Posterior cingulate gyrus (tissue), 11 donors: ENCODE measurements at places on chromosomes 3 and 15.

DNA sequence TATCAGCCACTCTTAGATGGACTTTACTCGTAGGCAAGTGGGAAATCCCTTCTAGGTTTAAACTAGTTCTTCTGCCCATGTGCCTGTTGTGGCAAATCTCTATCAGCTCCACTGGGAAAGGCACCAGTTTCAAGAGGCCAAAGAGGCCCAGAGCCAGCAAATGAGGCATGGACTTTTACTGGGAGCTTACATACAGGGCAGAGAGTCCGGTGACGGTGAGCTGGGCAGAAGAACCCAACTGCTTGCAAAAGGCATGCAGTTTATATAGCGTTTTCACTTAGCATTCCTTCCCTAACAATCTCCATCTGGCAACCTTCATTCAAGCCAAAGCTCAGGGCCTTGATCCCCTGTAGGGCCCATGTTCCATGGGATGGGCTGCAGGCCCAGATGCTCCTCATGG is 93.0 kb upstream of the C3orf80 start:
- DNase-seq: no peak

DNA sequence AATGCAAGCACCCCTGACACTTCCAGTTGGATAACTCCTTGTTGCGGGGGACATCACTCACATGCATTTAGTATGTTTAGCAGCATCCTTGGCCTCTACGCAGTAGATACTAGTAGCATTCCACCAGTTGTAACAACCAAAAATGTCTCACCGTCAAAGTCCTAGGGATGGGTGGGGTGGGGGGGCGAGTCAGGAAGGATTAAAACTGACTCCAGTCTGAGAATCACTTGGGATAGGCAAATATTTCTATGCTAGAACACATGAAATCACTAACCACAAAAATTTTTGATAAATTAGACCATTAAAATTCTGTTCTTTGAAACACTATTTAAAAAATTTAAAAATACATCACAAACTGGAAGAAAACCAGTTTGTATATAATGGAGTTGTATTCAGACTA is 18.0 kb downstream of the ICE2 start:
- no peak for DNase-seq

GRCh38 chr3:106593381-106593780 is 724.6 kb upstream of the CBLB start:
- DNase-seq: no peak

DNA sequence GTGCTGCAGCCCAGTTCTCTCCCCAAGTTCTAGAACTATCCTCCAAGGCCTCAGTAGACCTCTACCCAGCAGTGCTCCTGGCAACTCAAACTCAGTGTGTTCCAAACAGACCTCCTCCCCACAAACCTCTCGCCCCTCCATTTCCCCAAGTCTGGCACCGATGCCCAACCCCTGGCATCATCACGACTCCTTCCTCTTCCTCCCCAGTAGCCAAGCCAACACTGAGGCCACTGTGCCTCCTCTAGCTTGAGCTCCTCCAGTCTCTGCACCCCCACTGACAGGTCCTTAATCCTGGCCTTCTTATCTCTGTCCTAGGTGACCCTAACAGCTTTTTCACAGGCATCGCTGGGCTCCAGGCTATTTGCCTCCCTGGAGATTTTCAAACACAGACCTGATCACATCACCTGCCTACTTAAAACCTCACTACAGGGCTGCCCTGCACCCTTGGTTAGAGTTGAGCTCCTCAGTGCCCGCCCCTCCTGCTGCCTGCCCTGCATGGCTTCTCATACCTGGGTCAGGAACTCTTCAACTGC is 6.8 kb downstream of the ARPIN start:
- no peak for DNase-seq
